Foreskin keratinocyte (primary cell): ENCODE measurements at places on chromosomes 4 and X. TPM values are rescaled to one million over a fixed set of nuclear protein-coding genes. Genes with fewer than 3 reads are reported as not detected.

GRCh38 chr4:108445716-108446115, 174.7 kb upstream of the RPL34 start:
- DNase-seq: no peak

- DNase-seq: peak; percentile 13
Measured at GRCh38 chr4:31422006-31422405, 701.8 kb downstream of the PCDH7 start.

GRCh38 chr4:31370866-31371465, 650.8 kb downstream of the PCDH7 start:
- DNase-seq: no peak

GRCh38 chrX:122626871-122627270, 557.2 kb upstream of the GRIA3 start:
- no peak for DNase-seq

DNA sequence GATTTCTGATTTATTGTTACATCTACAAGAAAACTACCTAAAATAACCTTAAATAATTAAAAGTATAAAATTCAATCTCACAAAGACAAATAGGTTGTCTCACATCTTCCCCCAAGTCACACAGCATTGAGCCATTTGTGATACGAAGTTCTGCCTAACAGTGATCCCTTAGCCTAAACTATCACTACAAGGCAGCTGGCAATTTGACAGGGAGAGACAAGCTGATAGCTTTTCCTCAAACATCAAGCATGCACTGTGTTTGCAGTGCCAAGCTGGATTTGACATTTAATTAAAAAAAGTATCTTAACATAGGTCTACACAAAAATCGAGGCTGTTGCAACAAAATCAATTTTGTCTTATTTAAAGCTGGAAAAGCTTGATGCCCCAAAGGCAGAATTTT, 464.7 kb upstream of the TRAM1L1 start:
- DNase-seq: no peak

DNA sequence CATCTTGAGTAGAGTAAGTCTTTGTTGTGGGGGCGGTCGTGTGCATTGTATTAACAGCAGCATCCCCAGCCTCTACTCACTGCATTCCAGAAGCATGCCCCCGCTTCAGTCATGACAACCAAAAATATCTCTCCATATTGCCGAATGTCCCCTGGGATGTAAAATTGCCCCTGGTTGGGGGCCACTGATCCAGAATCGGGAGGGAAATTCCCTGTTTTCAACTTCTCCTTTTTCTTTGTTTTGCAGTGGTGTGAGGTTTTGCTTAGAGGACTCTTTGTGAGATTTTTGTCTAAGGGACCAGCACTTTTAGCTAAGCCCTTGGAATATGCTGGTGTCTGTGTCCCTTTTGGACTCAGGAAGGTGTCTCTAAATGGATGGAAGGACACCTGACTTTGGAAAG, 3.0 kb upstream of the IL13RA1 start:
- DNase-seq: no peak

DNA sequence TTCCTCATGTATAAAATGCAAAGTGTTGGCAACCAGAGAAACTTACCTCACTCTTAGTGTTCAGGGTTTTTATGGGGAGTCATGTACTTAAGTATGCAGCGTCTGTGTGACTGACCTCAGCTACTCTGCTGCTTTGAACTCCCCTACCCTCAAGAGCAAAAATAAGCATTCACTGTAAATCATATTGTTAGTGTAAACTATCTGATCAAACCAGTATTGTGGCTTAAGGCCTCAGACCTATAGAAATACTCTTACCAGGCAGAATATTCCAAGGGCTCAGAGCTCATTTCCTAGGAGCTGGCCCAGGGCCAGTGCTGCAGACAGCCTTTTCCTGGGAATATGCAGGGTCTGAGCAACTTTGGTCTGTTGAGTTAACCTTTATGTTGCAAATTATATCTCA, 453.1 kb downstream of the CCSER1 start:
- DNase-seq: peak; percentile 17

GRCh38 chrX:25096522-25097045, 80.8 kb upstream of the ARX start:
- DNase-seq: no peak

DNA sequence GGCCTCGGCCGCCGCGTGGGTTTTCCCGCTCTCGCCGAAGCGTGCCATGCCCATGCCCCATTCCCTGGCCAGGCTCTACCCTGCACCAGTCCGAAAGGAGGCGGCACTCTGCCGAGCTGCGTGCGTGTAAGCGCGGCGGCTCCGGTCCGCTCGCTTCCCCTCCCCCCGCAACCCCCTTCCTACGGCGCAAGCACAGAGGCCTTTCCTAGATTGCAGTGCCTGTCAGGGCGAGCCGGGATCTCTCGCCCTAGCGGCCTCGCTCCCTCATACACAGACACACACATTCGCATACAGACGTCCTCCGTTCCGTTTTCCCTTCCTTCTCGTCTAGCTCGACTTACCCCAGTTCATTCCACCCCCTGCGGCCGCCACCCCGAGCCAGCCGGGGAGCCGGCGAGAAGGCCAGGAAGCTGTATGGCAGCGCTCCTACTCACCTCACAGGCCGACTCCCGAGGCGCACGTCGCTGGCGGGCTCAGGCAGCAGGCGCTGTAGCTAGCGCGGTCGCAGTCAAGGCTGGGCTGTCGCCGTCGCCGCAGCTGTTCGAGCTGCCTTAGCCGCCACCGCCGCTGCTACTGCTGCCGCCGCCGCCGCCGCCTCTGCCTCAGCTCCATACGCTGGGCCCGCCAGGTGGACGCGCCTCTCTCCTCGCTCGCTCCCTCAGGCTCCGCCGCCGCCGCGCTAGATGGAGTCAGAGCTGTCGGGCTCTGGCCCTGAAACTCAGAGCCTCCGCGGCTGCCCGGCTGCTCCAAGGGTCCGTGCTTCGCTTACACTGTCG, 615 bp downstream of the NEXMIF start:
- DNase-seq: no peak

DNA sequence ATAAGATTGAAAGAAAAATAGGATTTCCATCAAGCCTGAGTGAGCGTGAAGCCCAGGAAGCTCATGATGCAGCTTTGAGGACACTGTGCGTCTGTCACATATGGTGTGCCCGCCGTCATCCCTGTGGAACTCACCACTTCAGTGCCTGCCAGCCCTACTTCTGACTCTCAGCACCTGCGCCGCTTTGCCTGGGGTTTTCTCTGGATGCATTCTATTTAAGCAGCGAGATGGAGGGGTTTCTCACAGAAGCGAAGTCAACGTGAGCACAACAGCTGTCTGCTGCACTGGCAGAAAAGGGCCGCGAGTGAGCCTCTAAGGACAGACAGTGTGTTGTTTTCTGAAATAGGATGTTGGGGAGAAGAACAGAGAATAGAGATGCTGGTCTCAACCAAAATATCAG, 6.2 kb upstream of the TMEM128 start:
- no peak for DNase-seq

DNA sequence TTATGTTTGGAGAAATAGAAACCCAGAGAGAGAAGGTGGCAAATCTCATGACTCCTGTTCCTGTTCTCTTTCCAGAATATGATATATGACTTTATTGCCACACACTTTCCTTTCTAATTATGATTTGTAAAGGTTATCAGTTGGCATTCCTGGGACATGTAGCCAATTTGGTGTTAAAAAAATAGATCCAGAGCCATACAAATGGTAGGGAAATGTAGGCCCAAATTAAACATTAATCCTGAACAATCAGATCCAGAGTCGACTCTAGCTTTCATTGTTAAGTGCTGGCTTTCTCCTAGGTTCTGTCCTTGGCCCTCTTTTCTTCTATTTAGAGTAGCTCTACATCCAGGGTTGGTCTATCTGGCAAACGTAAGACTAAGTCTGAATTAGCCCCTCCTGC, 69.8 kb upstream of the LONRF3 start:
- no peak for DNase-seq

DNA sequence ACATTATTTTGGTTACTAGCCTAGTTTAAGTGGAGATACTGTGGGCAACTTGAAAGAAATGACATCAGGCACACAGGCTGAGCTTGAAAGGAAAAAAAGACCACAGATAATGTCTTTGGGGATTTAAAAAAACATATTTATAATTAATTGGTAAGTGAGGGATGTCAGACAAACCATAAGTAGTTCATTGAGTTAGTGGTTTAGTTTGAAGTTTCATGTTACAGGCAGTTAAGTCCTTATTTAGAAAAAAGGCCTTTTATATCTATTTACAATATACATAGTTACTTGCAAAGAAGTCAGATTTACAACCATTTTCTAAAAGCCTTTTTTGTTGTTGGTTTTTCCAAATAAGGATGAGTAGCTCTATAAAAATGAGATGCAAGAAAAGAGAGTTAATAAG, 89.2 kb downstream of the CDS1 start:
- no peak for DNase-seq

- DNase-seq: no peak
Measured at GRCh38 chr4:38068107-38068506, 107.9 kb downstream of the PTTG2 start.

DNA sequence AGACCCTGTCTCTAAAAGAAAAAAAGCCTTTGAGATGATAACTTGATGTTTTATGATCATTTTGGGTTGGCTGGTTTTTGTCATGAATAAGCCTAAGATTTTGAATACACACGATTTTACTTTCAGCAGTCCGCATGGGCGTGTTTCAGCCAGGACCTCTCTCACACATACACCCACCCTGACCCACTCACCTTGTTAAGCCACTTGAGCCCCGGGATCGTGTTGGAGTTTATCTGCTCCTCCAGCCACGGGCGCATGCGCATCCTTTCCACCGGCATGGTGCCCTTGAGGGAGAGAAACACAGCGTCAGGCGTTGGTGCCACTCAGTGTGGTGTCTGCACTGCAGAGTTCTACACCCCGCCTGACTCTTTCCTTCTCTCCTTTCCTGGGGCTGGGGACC, 45.6 kb downstream of the IRF2 start:
- DNase-seq: no peak

- DNase-seq: no peak
Measured at GRCh38 chr4:139768896-139769295, 103.3 kb downstream of the MGST2 start.

DNA sequence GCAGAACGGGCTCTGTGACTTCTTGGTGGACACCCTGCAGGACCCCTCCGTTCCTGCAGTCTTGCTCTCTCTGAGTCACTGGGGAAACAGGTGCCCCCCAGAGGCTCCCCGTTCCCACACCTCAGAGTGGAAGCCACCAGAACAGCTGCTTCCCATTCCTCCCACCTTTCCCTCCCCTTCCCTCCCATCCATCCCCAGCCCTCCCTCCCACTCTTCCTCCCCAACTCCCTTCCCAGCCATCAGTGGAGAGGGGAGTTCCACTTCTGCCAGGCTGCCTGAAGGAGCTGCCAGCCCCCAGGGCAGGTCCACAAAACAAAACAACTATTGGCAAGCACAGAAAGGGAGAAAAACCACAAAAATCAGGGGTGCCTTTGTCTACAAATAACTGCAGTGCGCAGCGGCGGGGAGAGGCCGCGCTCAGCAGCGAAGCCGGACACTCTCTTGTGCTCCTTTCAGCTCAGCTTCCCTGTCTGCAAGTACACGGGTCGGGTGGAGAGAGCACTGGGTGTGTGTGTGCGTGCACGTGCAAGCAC, 8.1 kb downstream of the SSR4 start:
- no peak for DNase-seq

DNA sequence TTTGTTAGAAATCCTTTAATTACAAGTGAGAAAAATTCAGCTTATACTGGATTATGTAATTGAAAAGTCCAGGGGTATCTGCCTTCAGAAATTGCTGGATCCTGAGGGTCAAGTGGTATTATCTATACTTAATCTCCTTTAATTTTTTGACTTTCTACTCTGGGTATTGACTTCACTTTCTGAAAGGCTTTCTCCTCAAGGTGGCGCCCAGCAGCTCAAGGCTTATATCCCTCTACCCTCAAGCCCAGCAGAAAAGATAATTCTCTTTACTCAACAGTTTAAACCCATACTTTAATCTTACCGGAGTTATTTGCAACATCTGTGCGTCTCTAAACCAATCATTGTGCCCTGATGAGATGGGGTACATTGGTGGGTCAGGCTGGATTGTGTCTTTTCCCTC, 129.5 kb downstream of the LARP7 start:
- DNase-seq: no peak

DNA sequence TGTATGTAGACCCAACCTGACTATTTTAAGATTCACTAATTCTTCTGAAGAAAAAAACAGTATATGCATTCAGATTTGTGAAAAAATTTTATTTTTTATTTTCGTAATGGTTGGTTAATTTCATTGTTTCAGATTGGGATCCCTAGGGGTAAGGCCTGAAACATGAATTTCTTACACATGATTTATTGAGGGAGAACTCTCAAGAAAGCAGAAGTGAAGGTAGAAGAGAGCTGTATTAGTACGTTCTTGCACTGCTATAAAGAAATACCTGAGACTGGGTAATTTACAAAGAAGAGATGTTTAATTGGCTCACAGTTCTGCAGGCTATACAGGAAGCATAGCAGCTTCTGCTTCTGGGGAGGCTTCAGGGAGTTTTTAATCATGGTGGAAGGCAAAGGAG, 611.9 kb upstream of the TECRL start:
- DNase-seq: no peak

- no peak for DNase-seq
Measured at GRCh38 chr4:171876636-171877035, 63.4 kb downstream of the GALNTL6 start.

DNA sequence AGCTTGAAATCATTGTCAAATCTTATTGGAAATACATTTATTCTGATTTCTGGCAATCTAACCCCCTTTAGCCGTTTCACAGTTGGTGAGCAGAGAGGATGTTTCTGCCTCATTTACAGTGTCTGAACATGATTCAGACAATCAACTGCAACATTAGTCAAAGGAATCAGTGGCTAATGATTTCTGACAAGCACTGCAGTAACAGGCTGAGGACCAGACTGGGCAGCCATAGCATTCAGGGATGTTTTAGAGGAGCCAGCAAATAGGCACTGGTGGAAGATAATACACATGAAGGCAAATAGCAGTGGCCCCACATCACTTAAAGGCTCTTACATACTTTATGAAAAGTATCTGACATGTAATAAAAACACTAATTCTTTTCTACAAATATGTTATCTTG, 102.8 kb downstream of the TTC29 start:
- DNase-seq: no peak

- DNase-seq: no peak
Measured at GRCh38 chrX:154298312-154298711, 2.7 kb downstream of the TKTL1 start.

GRCh38 chrX:150573702-150574101, 5.3 kb downstream of the MTM1 start:
- DNase-seq: no peak

- no peak for DNase-seq
Measured at GRCh38 chr4:1646690-1647089, 37.4 kb downstream of the FAM53A start.

AKAP17A gene
- total RNA-seq: 22.5 and 23.5 TPM in 2 replicates

MID1 gene
- 12.6 and 17.6 TPM in 2 replicates for total RNA-seq

STARD8 gene
- 0.11 and 0.20 TPM in 2 replicates for total RNA-seq

SMIM10L2A gene
- 0.03 and 0.14 TPM in 2 replicates for total RNA-seq

ADRA2C gene
- total RNA-seq: 0.04 and 0.10 TPM in 2 replicates

MSX1 gene
- 0.10 and 0.32 TPM in 2 replicates for total RNA-seq

EXOC1L gene
- total RNA-seq: not detected in 2 replicates

HTRA3 gene
- total RNA-seq: not detected in 2 replicates

COQ2 gene
- 25.6 and 28.2 TPM in 2 replicates for total RNA-seq
